ENCODE measurements at places on chromosomes 1 and 21.

DNA sequence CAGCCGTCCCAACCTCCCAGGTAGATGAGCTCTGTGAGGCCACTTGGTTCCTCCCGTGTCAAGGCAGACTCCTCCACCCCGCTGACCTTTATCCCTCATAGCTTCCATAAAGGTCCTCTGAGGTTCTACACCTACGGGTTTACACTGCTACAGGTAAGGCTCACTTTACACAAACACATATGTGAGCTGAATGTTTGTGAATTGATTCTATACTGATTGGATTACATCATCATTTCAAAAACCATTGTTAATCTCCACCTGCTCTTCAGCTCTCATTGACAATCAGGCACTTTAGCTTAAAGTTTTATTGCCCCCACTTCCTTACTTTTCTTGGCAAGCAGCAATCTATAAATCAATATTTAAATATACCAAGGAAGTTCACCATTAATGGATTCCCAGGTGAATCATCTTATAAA, 12.8 kb upstream of the RGS16 start:
- DNase-seq, result no peak

GRCh38 chr1:112797224-112797623, 82.1 kb upstream of the PPM1J start:
- DNase-seq, result no peak

- DNase-seq, result peak; percentile 56
These were observed 2.0 kb upstream of the RCSD1 start for GRCh38 chr1:167627865-167628641.

GRCh38 chr1:55071477-55071876, 32.1 kb downstream of the PCSK9 start:
- DNase-seq, result no peak

DNA sequence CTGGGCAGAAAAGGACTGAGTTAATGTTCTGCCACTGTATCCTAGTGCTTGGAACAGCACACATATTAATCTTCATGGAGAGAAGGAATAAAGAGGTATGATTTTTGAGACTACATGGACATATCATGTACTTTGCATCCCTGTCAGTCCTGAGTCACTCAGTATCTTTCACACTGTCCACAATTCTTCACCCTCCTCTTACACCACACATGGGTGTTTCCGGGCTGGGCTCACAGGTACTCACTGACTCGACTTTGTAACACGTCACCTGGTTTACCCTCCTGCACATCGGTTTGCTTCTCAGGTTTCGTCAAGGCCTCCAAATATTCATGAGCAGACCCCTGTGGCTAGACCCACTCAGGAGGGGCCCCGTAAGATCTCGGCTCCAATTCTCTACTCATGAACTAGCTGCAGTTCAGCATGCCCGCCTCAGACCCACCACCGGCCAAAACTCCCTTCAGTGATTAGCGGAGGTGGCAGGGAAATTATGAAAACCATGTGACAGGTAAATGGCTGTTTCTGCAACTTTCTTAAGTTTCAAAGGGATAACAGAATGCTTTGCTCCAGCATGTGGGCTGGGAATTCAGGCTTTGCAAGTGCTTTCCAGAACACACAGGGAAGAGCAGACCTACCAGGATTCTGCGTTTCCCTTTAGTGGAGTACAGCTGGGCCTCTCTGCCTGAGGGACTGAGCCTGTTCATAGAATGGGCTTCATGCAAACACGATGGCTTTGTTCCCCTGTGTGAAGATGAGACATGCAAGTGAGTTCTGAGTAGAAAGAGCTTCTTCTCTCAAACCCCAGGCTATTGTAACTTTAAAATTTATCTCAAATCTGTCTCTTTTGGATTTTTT, 31.3 kb upstream of the TRABD2B start:
- no peak for DNase-seq

DNA sequence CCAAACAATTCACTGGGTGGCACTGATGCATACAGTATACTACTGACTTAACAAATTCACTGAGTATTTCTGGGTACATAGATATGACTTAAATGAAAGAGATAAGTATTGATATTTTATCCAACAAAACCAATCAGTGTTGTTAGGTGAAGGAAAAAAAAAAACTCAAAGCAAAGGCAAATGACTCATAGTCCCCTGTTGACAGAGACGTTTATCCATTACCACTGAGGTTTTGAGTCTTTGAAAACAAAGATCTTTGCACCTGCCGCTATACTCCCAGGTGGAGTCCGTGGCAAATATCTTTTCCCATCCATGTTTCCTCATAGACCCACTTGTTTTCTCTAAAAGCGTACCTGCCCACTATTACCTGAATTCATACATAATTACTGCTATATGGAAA, 18.4 kb downstream of the DYNLT5 start:
- no peak for DNase-seq

GRCh38 chr1:178639326-178639725, 85.7 kb upstream of the RALGPS2 start:
- DNase-seq, result no peak

- DNase-seq, result no peak
These were observed 309 bp downstream of the NSL1 start for GRCh38 chr1:212791261-212791675.

DNA sequence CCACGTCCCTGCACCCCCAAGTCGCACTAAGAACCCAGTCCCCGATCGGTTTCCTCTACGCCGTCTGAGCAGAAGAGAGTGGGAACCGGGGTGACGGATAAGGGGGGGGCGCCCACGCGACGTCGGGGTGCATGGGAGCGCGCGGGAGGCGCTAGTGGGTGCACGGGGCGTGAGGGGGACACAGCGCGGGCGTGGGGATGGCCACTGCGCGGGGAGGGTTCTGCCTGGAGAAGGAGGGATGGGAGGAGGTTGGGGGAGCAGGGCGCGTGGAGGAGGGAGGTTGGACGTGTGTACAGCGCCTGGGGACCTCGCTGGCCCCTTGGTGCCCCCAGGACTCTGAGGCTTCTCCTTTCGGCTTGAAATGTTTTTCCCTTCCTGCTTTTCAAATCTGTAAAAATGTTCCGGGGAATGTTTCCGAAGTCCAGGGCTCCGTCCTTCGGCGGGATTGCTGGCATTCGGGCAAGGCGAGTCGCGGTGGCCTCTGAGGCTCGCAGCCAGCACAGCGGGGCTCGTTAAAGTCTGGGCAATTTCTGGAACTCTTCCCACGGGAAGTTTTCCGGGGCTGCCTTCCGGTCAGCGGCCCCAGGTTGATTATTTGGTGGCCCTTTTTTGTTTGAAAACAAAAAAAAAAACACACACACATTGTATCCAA, 13.1 kb downstream of the RNF220 start:
- no peak for DNase-seq

- DNase-seq, result peak; percentile 47
These were observed 17.4 kb downstream of the TIAM1 start for GRCh38 chr21:31326522-31327242.

DNA sequence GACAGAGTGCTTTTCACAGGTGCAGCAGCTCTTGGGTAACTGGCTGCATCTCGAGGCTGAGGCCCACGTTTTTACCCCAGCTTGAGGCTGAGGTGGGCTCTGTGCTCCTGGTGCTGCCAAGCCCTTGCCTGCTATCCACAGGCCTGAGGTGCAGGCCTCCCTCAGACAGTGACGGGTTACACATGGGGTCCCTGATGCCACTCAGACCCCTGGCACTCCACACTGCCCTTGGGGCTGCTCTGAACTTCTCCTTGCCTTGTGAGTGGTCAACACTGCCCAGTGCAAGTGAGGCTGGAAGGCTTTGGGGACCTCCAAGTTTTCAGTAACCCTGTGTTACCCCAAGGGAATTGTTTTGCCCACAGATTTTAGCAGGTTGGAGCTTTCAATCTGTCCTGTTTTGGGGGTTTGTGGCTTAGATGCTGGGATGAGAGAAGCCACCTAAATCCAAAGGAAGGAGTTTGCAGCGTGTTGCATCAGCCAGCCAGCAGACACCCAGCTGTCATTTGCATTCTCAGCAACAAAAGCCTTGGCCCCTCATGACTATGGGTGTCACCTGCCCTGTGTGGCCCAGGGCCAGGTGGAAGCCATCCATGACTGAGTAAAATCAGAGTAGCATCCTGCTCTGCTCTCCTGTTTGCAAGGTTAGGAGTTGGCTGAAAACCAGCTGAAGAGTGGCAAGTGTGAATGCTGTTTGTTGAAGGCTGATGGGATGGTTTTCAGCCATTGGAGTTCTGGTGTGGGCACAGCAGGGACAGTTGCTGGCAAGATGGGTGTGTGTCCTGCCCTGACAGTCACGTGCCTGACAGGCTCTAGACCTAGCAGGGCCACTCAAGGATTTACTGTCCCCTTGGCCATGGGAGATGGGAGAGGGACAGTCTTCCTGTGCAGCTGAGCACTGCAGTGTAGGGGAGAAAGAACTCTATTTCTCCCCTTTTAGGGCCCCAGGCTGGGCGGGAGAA, 3.2 kb downstream of the RNF187 start:
- DNase-seq, result no peak

DNA sequence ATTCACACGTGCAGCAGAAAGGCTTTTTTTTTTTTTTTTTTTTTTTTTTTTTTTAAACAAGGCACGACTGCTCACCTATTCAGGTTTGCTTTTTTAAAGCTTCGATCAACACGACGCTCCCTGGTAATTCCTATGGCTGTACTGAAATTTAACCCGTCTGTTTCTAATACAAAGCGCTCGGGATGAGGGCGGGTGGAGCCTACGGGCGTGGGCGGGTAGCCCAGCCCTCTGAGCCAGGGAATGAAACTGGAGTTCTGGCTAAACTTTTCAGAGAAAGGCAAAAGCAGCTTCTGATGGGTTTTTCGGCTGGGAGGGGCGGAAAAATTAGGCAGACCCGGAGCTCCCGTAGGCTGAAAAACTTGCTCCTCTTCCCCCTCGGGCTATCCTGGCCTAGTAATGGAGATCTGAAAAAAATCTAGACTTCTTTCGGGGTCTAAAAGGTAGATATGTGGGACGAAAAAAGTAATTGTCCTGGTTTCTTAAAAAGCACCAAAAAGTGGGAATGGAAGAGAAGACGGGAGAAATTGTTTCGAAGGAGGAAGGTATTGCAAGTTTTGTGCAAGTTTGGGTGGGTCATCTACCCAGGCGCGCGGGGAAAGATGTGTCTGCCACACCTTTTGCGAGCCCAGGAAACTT, 7.4 kb downstream of the NR5A2 start:
- no peak for DNase-seq

GRCh38 chr1:233897325-233898162, 6.9 kb upstream of the SLC35F3 start:
- DNase-seq, result no peak

GRCh38 chr1:204616641-204617040, 68.9 kb downstream of the LRRN2 start:
- no peak for DNase-seq

GRCh38 chr1:34052565-34052964, 112.5 kb downstream of the CSMD2 start:
- DNase-seq, result no peak

DNA sequence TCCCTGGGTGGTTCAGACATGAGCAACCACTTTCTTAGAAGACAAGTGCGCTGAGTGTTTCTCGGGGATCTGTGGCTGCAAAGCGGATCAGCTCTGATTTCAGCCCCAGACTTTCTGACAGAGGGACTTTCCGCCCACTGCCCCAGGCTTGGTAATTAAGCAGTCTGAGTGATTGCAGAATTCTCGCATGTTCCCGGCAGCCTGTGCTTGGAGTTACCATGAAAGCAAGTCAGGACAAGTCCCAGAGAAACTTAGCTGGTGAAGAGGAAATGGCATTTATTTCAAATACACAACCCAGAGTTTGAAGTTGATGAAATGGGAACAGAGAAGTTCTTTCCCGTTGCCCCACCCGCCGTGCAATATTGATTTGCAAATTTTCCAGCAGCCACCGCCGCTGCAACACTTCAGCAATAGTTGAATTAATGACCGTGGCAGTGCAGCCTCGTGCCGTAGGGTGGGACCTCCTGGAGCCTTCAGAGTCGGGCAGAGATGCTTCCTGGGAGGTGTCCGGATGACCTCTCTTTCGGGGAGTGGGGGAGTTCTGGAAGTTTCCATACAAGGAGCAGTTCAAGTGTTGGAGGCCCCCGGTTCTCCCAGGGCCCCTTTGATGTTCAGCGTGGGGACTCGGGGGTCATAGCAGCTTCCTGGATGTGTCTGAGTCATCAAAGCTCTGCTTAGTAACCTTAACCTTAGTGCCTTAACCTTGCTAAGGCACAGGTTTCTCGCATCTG, 134.7 kb downstream of the KAZN start:
- no peak for DNase-seq

DNA sequence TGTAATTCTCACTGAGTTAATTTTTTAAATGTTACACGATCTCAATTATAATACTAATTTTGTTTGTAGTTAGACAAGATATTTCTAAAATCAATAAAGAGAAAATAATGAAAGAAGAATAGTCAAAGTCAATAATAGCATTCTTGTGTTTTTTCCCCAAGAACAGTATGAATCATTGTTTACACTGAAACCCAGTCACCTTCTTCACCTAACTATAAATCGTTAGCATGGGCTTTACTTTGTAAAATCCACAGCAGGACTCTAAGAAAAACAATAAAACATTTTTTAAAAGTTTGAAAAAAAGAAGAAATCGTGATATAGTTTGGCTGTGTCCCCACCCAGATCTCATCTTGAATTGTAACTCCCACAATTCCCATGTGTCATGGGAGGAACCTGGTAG, 234.6 kb upstream of the LYPLAL1 start:
- DNase-seq, result no peak

DNA sequence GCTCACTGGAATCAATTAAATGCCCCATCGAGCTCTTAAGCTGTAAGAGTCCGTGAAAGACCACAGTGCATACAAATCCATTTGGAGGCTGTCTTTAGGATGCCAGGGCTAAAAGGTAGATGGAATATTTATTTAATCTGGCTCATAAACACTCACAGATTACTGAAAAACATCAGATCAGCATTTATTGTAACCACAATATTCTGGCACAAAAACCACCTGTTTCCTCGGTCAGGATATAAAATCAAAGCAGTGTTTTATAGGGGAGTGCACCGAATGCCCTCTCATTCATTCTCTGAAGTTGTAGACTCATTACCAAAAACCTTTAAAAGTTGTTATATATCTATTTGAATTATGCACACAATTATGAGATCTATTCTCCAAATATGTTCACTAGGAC, 500.9 kb downstream of the NEGR1 start:
- no peak for DNase-seq

DNA sequence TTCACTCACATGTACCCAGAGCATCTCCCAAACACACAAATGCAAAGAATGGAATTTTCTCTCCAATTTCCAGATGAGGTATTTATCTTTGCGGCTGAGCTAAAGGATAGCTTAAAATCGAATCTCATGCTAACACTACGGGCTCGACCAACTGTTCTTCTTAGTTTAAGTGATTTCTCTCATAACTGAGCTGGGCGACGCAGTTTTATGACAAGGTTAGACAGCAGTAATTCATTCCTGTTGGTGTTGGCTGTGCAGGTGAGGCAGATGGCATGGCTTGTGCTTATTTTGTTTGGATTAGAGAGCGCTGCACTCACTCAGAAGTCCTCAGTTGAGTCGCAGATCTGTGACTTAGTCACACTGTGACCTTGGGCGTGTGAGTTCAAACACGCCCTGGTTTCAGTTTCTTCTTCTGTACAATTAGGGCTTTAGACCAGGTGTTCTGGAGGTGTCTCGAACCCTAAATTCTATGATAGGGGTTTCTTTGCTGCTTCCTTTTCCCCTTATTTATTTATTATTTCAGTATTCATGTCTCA, 41.5 kb upstream of the MRPS6 start:
- DNase-seq, result no peak

GRCh38 chr1:114453361-114453784, 57.6 kb downstream of the TRIM33 start:
- no peak for DNase-seq

GRCh38 chr1:18712252-18712600, 81.6 kb downstream of the PAX7 start:
- DNase-seq, result no peak
